ENCODE measurements at places on chromosomes 1 and 21.

GRCh38 chr1:109884242-109884891 lies 26.3 kb upstream of the CSF1 start:
- no peak for DNase-seq

DNA sequence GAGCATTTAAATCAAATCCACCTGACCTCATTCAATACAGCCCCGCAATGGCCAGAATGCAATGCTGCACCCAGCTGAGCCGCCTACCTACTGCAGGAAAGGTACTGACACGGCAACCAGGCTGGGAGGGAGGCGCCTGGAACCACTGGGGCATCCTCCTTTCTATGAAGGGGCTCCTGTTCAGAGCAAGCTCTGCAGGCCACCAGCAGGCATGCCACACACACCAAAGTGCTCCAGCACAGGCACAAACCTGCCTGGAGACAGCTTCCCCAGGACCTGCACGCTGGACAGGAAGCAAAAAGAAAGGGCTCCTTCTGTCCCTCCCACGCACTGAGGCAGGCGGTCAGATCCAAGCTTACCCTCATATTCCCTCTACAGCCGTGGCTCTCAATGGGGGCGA lies 21.2 kb downstream of the CTNNBIP1 start:
- no peak for DNase-seq

DNA sequence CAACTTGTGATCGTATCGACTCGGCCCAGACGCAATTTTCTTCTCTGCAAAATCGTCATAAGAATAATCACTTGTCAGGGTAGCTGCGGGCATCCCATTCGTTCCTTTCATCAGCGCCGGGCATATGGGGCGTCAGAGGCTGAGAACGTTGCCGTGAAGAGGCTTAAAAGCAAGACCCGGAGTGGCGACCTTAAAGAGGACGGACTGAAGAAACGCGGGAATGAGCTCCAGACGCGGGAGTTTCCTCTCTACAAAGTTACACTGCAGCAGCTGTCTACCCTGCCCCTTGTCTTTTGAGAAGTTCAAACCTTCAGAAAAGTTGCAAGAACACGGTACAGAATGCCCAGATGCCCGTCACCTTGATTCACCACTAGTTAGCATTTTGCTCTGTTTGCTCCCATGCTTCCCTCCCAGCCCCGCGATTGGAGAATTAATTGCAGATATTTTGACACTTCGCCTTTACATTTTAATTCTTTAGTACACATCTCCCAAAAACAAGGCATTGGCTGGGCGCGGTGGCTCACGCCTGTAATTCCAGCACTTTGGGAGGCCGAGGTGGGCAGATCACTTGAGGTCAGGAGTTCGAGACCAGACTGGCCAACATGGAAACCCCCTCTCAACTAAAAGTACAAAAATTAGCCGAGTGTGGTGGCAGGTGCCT lies 967 bp downstream of the CENPS start:
- DNase-seq, result no peak

DNA sequence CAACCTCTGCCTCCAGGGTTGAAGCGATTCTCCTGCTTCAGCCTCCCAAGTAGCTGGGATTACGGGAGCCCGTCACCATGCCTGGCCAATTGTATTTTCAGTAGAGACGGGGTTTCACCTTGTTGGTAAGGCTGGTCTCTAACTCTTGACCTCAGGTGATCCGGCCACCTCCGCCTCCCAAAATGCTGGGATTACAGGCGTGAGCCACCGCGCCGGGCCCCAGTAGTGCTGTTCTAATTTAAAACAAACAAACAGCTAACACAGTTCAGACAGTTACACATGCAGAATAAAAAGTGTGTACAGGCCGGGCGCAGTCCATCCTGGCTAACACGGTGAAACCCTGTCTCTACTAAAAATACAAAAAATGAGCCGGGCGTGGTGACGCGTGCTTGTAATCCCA lies 35.6 kb upstream of the OPRD1 start:
- DNase-seq, result peak; percentile 15

DNA sequence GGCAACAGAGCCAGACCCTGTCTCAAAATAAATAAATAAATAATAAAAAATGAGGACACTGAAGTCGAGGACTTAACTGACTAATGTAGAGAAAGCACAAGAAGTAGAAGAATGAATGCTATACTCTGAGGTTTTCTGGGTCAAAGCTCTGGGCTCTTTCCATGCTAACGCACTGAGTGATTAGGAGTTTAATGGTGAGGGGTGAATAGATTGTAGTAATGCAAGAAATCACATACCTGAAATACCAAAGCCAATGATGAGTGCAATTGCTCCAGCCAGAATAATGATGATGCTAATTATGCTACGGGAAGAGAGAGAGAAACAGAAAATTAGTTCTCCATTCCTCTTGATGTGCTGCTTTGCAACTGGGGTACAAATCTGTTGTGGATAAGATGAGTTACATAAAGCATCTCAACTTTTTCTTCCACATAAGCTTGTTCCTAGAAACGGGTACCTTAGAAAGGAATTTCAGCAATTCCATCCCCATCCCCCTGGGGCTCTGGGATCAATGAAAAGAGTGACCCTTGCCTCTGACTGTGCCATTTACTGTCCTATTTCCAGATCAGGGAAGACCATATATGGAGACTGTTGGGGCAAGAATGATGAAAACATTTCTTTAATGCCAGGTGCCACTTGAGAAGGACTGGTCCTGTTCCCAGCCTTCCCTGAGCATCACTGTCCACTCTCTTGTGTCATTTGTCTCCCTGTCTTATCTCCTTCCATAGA lies 40.7 kb downstream of the VTCN1 start:
- DNase-seq, result no peak

DNA sequence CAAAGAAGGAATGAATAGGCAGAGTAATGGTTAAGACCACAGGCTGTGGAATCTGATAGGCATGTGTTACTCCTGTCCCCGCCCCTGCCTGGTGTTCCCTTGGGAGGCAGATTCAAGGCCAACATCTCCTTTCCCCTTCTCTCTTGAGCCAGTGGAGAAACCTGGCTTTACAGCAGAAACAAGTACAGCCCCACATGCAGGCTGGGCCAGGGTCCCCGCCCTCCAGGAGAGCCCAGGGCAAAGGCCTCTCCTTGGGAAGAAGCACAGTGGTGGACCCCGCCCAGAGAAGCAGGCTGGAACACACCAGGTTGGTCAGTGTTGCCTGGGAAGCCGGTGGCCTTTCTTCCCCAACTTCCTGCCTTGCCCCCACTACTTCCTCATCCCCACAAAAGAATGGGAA lies 6.8 kb downstream of the C1orf167 start:
- DNase-seq, result no peak

GRCh38 chr1:29286194-29286767 lies 50.0 kb downstream of the PTPRU start:
- DNase-seq, result no peak

GRCh38 chr1:222543817-222544216 lies 4.1 kb downstream of the HHIPL2 start:
- no peak for DNase-seq

GRCh38 chr1:9025449-9025848 lies 774 bp downstream of the SLC2A7 start:
- DNase-seq, result no peak

DNA sequence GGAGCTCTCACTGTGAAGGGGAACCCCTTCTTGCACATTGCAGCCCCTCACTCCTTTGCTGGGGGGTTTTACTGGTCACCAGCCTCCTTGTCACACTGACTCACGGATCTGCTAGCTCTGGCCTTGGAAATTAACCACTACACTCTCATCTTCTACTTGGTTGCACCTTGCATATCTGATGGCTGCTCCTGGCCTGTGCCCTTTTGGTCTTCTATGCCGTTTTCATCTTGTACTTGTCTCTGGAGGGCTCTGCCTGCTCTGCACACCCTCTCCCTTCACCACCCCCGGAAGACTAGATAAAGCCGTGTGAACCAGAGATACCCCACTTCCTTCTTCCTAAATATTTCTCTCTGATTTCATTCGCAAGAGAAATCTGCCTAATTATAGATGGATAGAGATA lies 44.6 kb downstream of the CD247 start:
- DNase-seq, result no peak

DNA sequence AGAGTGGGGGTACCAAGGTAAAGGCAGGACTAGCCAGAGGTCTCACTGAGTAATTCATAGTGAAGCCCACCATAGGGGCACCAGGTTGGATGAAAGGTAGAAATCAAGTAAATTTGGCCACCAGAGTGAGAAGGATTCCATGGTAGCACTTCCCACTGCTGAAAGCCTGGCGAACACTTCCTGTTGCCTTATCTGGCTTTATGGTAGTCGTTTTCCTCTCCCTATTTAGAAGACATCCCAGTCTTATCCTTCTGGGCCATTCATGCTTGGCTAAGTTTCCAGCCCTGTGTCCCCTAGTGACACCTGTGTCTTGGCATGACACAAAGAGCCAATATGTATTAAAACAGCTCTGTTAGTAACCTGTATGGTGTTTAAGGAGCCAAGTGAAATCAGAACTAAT lies 74.3 kb upstream of the SIPA1L2 start:
- DNase-seq, result no peak

GRCh38 chr1:58084266-58084665 lies 462.3 kb downstream of the OMA1 start:
- no peak for DNase-seq

GRCh38 chr1:94285031-94285654 lies 47.8 kb upstream of the ARHGAP29 start:
- DNase-seq, result no peak

GRCh38 chr1:53576866-53577760 lies 117.9 kb downstream of the DMRTB1 start:
- peak; percentile 15 for DNase-seq

DNA sequence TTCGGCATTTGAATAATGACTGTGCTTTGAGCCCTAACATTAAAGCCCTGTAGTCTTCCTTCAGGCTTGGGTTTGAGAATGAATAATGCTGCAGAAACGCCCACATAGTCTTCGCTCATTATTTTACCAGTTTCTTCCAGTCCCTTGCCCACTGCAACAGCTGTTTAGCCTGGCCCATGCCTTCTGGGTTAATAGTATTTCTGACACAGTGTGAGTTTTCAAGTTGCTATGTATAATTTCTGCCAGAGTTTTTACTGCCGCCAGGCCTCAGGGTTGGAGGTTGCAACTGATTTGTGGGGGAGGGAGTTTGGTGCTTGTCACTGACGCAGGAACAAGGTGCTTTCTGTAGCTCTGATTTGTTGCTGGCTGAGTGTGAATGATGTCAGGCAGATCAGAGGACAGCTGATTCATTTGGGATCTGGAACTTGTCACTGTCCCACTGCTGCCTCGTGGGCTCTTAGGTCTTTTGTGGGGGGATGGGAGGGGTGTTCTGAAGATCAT lies 109.8 kb downstream of the MAST2 start:
- DNase-seq, result no peak

GRCh38 chr1:153422450-153423068 lies 6.2 kb downstream of the S100A7A start:
- DNase-seq, result peak; percentile 74

DNA sequence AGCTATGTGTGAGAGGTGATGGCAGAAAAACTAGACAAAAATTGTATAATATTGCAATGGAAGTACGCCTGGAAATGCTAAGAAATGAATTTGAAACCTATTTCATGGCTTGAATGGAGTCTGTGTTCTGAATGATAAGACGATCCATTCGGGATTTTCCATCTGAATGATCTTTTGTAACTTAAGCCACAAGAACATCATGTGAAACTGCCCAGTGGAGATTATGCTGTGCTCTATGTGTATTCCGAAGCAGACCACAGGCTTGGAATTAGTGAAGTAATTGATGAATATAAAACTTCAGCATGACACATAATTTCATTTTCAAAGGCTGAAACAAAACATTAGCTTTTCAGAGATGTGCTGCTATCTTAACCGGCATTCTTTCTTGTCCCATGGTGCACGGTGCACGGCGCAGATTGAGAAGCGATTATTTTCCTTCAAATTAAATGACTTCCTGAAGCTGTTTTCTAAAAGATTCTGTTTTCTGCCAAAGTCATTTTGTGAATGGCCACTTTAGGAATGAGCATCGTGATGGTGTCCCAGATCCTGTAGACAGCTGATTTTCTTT lies 652.9 kb downstream of the PLA2G4A start:
- no peak for DNase-seq

DNA sequence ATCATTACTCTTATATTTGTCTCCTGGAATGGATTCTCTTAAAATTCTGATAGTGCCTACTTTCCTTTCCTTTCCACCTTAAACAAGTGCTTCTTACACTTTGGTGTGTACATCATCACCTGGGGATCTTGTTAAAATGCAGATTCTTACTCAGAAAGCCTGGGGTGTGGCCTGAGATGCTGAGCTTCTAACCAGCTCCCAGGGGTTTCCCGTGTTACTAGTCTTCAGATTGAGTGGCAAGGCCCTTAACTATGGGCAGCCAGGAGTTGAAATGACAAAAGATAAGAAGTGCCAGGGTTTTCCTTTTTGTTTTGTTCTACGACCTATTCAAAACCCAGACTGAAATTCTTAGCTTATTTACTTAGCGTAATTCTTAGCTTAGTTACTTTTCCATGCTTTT lies 159.2 kb downstream of the HFM1 start:
- no peak for DNase-seq

GRCh38 chr1:35691080-35691479 lies 27.6 kb downstream of the C1orf216 start:
- DNase-seq, result no peak

DNA sequence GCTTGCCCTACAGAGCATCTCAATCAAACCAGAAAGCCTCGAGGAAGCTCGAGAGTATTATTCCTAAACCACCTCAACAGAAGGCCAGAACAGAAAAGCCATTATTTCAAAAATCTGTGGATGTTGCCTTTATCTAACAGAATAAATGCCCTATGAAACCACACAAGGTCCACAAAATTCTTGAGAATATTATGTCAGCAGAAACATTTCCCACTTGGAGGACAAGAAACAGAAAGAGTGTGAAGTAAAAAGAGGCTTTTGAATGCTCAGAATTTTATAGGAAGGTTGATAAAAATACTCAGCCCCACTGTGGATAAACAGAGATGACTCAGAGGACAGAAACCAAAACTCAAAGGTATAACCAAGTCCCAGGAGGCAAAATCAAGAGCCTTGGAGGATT lies 146.4 kb upstream of the LRRC7 start:
- DNase-seq, result no peak

DNA sequence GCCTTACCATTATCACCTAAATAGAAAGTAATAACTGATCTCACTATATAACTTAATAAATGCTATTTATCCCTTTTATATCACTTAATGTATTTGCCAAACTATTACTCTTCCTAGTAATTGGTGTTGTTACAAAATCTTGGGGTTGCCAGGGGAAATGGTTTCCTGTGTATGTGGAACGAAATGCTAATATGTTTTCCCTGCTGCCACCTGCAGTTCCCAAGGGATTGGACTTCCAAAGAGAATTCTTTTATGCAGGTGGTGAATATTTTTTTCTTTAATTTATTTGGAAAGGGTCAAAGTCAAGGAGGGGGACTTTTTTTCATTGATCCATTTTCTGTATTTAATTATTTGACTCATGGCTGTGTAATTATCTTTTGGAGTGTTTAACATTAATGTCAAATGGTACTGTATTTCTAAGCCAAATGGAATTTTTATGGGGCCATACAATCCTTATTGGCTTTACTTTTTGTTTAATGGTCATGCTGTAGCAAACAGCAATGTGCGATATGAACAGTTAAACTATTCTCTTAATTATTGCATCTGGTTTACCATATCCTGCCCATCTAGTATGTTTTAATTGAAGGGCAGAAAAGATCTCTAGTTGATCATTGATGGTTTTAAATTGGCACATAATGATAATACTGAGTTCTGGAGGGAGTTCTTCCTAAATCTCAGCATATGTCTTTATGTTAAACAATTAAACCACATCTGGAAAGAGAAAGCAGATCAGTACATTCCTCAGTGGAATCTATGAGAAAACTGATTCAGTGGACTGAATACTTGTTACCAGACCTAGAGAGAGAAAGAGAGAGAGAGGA lies 486.3 kb downstream of the TTLL7 start:
- DNase-seq, result no peak

GRCh38 chr1:95197616-95198252 lies 36.3 kb upstream of the RWDD3 start:
- no peak for DNase-seq
